ENCODE measurements at places on chromosomes 5 and 9. TPM values are rescaled to one million over a fixed set of nuclear protein-coding genes. Genes with fewer than 3 reads are reported as not detected.

The NADK2 gene
- total RNA-seq, result 33.7 TPM

The TPPP gene
- total RNA-seq, result 0.07 TPM

The TMEFF1 gene
- total RNA-seq, result 1.3 TPM

The UGCG gene
- total RNA-seq, result 30.9 TPM

The IFNA21 gene
- total RNA-seq, result not detected

The SLC23A1 gene
- total RNA-seq, result not detected

The PAX5 gene
- not detected for total RNA-seq

The GRXCR2 gene
- total RNA-seq, result not detected

The TMEM174 gene
- total RNA-seq, result not detected

The SYK gene
- not detected for total RNA-seq

GRCh38 chr9:21653589-21653988 lies 148.8 kb upstream of the MTAP start:
- H3K27me3 ChIP-seq, result peaks cover 20% of the 10 kb centered on the region
- H3K36me3 ChIP-seq, result peaks cover 6% of the 10 kb centered on the region
- no peak overlapping the region for H3K27ac ChIP-seq

- no peak for DNase-seq
- H3K27ac ChIP-seq, result no peak overlapping the region
- H3K36me3 ChIP-seq, result no peaks in the 10 kb centered on the region
- H3K4me1 ChIP-seq, result peaks cover 4% of the 10 kb centered on the region
Measured at GRCh38 chr5:38451074-38451725, 105.2 kb downstream of the LIFR start.

DNA sequence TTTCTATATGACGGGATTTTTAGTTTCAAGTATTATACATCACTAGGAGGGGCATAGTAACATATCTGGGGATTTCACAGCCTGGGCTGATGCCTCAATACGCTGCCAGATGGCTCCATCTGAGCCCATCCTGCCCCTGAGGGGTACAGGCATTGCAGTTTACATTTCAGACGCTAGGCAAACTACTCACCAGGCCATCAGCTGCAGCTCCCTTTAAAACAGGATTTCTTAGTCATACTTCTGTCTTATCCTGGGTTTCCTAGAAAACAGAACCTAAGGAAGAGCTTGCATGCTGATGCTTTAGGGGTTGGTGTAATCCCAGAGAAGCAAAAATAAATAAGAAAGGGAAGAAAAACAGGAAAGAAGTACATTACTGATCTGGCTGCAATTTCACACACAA lies 372.8 kb upstream of the PIK3R1 start:
- no peaks in the 10 kb centered on the region for H3K36me3 ChIP-seq
- no peak overlapping the region for H3K27ac ChIP-seq
- no peak for DNase-seq
- no peaks in the 10 kb centered on the region for H3K4me1 ChIP-seq

DNA sequence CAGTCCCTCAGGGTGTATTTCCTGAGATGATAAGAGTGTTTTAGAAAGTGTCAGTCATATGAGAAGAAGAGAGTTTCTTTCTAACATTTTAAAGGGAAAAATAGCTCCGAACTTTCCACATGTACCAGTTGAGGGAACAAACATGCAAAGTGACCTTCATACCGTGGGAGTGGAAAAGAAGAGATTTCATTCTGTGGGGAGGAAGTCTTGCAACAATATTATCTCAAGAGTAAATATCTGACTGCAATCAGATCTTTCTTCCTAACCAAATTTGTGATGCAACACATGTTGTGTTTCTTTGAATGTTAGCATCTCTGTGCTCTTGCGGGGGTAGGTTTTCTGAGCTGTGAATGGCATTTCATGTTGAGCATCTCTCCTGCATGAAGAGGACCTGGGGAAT lies 30.6 kb downstream of the ANKRD55 start:
- DNase-seq, result no peak
- H3K27me3 ChIP-seq, result no peaks in the 10 kb centered on the region
- no peak overlapping the region for H3K4me3 ChIP-seq
- H3K4me1 ChIP-seq, result peaks cover 20% of the 10 kb centered on the region
- no peaks in the 10 kb centered on the region for H3K36me3 ChIP-seq

DNA sequence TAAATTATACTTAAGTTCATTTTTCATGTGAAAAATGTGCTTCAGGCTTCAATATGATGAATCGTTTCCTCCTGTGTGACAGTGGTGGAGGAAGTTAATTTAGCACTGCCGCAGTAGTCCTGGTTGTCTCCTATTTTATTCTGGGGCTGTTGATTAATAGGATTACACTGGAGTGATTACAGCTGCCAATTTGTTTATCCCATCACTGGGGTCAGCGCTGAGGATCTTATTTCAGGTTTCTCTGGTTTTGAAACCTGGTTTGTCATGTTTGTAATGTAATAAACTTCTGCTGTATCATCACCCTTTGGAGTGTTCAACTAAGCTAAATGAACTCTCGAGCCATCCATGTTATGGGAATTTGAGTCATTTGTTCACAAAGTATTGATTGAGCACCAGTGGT lies 241.7 kb upstream of the KCNN2 start:
- no peak for DNase-seq
- peaks cover 7% of the 10 kb centered on the region for H3K4me1 ChIP-seq
- no peak overlapping the region for H3K4me3 ChIP-seq
- H3K27me3 ChIP-seq, result peaks cover 5% of the 10 kb centered on the region
- H3K27ac ChIP-seq, result no peak overlapping the region

DNA sequence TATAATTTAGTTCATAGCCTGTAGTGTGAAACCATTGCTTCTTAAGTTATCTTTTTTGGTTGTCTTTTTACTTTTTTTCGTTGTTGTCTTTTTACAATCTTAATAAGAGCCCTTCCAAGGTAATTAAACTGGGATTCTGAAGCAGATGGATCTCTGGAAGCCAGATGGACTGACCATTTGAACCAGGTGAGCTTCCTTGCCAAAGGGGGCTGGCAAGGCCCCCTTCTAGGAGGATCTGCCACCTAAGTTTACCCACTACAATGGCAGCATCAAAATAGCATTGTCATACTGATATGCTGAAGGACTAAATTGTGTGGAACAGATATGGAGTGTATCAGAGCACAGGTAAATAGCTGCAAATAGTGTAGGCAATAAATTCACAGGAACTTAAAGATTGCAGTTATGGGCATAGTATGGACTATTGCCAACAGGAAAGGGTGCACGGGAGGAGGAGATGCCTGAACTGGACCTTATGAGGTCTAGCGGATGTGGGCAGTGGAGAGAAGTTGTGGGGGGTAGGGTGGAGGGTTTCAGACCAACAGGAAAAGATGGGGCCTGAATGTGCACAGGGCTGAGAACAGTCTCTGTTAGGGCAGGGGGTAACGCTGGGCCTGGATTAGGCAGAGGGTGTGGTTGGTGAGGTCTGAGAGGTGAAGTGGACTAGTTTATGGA lies 61.5 kb upstream of the CTXN3 start:
- H3K36me3 ChIP-seq, result no peaks in the 10 kb centered on the region
- H3K27me3 ChIP-seq, result no peaks in the 10 kb centered on the region
- peaks cover 12% of the 10 kb centered on the region for H3K4me1 ChIP-seq
- no peak overlapping the region for H3K4me3 ChIP-seq

GRCh38 chr5:172140866-172141265 lies 47.2 kb downstream of the STK10 start:
- DNase-seq, result no peak
- H3K4me3 ChIP-seq, result no peak overlapping the region
- peaks cover 21% of the 10 kb centered on the region for H3K4me1 ChIP-seq
- H3K36me3 ChIP-seq, result peaks cover 3% of the 10 kb centered on the region
- no peak overlapping the region for H3K27ac ChIP-seq

- H3K27me3 ChIP-seq, result peaks cover 3% of the 10 kb centered on the region
- H3K4me3 ChIP-seq, result no peak overlapping the region
- H3K27ac ChIP-seq, result no peak overlapping the region
- DNase-seq, result peak; percentile 29
- no peaks in the 10 kb centered on the region for H3K36me3 ChIP-seq
- peaks cover 4% of the 10 kb centered on the region for H3K4me1 ChIP-seq
Measured at GRCh38 chr9:89866701-89867100, 261.9 kb downstream of the GADD45G start.

GRCh38 chr5:73654819-73655318 lies 28.9 kb downstream of the ARHGEF28 start:
- no peaks in the 10 kb centered on the region for H3K27me3 ChIP-seq
- no peak overlapping the region for H3K4me3 ChIP-seq
- H3K4me1 ChIP-seq, result peaks cover 49% of the 10 kb centered on the region
- H3K36me3 ChIP-seq, result peaks cover 1% of the 10 kb centered on the region

- peaks cover 35% of the 10 kb centered on the region for H3K27me3 ChIP-seq
- no peak overlapping the region for H3K4me3 ChIP-seq
- H3K4me1 ChIP-seq, result peaks cover 11% of the 10 kb centered on the region
- H3K27ac ChIP-seq, result no peak overlapping the region
Measured at GRCh38 chr9:23825700-23826099, 340 bp downstream of the ELAVL2 start.

DNA sequence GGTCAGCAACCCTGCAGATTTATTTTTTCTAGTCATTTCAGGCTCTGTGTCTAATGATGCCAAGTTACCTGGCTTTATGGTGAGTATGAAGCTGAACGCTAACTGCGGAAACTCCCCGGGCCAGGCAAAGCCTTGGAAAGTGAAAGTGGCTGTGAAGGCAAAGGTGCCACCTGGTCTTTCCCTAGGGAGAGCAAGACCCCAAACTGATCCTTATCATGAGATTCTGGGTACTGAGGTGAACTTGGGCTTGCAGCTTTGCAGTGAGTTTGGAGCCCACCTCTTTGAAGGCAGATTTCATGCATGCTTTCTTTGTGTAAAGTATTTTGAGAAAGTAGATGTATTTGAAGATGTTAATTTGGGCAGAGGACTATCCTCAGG lies 63.3 kb downstream of the CARTPT start:
- H3K27me3 ChIP-seq, result peaks cover 2% of the 10 kb centered on the region
- DNase-seq, result no peak
- H3K36me3 ChIP-seq, result no peaks in the 10 kb centered on the region
- H3K4me3 ChIP-seq, result no peak overlapping the region
- peaks cover 13% of the 10 kb centered on the region for H3K4me1 ChIP-seq

- H3K27ac ChIP-seq, result no peak overlapping the region
- peaks cover 20% of the 10 kb centered on the region for H3K4me1 ChIP-seq
Measured at GRCh38 chr5:173919443-173919842, 31.3 kb downstream of the CPEB4 start.

DNA sequence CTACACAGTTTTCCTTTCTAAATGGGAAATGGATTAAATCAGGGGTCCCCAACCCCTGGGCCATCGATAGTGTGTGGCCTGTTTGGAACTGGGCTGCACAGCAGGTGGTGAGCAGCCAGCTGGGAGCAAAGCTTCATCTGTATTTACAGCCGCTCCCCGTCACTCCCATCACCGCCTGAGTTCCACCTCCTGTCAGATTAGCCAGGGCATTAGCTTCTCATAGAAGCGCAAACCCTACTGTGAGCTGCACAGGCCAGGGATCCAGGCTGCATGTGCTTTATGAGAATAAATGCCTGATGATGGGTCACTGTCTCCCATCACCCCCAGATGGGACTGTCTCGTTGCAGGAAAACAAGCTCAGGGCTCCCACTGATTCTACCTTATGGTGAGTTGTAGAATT lies 41.2 kb upstream of the FLT4 start:
- DNase-seq, result no peak
- no peak overlapping the region for H3K4me3 ChIP-seq
- H3K36me3 ChIP-seq, result no peaks in the 10 kb centered on the region
- no peak overlapping the region for H3K27ac ChIP-seq
- no peaks in the 10 kb centered on the region for H3K4me1 ChIP-seq

GRCh38 chr5:128778474-128778873 lies 186.8 kb upstream of the SLC27A6 start:
- H3K36me3 ChIP-seq, result no peaks in the 10 kb centered on the region
- H3K4me3 ChIP-seq, result no peak overlapping the region

- H3K36me3 ChIP-seq, result no peaks in the 10 kb centered on the region
- no peak overlapping the region for H3K27ac ChIP-seq
- no peak for DNase-seq
- H3K27me3 ChIP-seq, result no peaks in the 10 kb centered on the region
Measured at GRCh38 chr9:20032413-20033006, 243.7 kb upstream of the SLC24A2 start.

DNA sequence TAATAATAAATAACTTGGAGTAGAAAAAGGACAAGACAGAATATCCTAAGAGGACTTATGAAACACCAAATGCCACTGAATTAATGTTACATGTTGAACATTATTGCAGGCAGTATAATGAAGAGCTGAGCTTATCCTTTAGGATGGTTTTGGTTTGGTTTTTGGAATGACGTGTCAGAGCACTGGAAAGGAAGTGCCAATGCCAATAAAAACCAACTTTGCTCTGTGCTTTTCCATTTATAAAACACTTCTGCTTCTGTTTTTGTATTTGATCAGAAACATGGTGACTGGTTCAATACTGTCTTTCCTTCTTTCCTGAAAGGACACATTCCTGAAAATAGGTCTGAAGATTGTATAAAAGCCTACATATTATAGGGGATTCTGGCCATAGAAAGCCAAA lies 4.2 kb downstream of the MEGF10 start:
- no peak for DNase-seq
- no peak overlapping the region for H3K4me3 ChIP-seq
- H3K27ac ChIP-seq, result no peak overlapping the region
- no peaks in the 10 kb centered on the region for H3K36me3 ChIP-seq
- no peaks in the 10 kb centered on the region for H3K27me3 ChIP-seq
- peaks cover 37% of the 10 kb centered on the region for H3K4me1 ChIP-seq

DNA sequence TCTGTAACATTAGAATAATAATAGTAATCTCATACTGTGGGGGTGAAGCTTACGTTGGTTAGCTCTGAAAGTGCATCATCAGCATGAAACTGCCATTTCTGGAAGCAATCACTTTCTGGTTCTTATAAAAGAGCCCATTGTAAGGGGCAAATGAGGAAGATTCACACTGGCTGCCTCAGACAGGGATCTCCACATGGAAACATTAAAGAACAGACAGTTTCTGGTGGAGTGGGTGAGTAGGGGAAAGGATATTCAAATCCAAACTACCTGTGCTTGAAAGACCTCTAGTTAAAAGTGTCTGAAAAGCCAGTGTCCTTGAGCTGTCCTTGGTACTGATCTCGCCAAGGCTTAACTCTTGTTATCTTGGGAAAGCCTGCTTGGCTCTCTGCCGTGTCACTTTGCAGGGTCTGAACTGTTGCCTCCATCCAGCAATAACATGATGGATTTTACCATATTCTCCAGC lies 19.1 kb upstream of the SLC31A2 start:
- H3K27ac ChIP-seq, result no peak overlapping the region
- H3K36me3 ChIP-seq, result no peaks in the 10 kb centered on the region
- DNase-seq, result no peak

DNA sequence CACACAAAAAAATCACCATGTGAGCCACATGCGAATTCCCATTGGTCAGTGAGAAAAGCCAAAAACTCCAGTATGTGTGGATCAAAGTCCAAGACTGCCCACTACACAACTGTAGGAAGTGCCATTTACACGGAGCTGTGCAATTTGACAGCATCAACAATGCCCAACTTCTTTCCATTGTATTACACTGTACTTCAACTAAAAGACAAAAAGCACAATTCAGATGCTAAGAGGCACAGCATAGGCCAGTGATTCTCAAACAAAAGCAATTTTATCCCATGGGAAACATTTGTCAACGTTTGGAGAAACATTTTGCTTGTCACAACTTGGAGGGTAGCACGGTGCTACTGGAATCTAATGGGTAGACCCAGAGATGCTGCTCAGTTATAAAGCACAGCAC lies 39.8 kb downstream of the IARS1 start:
- H3K4me3 ChIP-seq, result no peak overlapping the region
- peaks cover 4% of the 10 kb centered on the region for H3K4me1 ChIP-seq
- peaks cover 51% of the 10 kb centered on the region for H3K36me3 ChIP-seq
- H3K27me3 ChIP-seq, result no peaks in the 10 kb centered on the region

Data from chondrocyte (in vitro differentiated cells).